Stimulated activated CD4-positive, alpha-beta T cell treated with anti-CD3 and anti-CD28 coated beads, Interleukin-15, amount 100 ng/mL, for 1 hour (primary cell): ENCODE measurements at places on chromosomes 13 and 19.

GRCh38 chr19:30856376-30856775, 484.2 kb downstream of the ZNF536 start:
- DNase-seq: no peak

DNA sequence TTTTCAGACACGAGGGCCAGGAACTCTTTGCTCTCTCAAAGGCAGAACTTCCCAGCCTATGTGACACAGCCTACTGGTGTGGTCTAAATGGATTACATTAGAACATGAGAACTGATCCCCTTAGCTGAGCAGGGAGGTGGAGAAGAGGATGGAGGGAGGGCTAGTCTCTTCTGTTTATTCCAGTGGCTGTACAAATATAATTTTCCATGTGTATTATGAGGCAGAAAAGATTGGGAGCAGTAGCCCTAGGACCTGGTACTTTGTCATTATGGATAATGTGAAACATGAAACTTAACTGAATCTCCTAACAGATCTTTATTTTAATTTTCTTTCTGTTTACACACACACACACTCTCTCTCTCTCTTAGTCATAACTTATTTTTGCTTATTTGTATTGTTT, 82.1 kb downstream of the WDFY2 start:
- no peak for DNase-seq

GRCh38 chr13:75454497-75454896, 27.5 kb downstream of the TBC1D4 start:
- DNase-seq: no peak

DNA sequence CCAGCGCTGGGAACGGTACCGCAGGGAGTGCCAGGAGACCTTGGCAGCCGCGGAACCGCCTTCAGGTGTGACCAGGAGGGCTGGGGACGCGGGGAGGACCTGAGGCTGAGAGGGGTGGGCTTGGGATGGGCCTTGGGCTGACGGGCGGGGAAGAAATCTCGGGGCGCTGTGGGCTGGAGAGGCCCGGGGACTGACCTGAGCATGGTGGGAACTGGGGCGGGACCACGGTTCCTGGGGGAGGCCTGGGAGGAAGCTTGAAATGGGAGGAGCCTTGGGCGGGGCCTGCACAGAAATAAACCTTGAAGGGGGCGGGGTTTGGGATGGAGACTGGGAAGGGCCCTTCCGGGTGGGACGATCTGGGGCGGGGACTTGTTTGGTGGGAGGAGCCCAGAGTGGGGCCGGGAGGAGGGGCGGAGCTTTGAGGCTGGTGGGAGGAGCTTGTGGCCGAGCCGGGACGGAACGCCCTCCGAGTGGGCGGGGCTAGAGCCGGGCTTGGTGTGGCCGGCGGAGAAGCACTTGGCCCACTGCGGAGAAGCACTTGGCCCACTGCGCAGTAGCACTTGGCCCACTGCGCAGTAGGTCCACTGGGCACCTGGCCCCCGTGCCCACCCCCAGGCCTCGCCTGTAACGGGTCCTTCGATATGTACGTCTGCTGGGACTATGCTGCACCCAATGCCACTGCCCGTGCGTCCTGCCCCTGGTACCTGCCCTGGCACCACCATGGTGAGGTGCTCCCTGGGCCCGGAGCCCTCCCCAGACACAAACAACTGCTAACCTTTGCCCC, 2.8 kb downstream of the GIPR start:
- peak; percentile 37 for DNase-seq

GRCh38 chr19:45556835-45557234, 27.8 kb downstream of the OPA3 start:
- DNase-seq: no peak

- DNase-seq: no peak
Measured at GRCh38 chr19:53131727-53132126, 983 bp downstream of the ZNF415 start.

GRCh38 chr13:103130681-103131210, 64.5 kb upstream of the SLC10A2 start:
- no peak for DNase-seq

DNA sequence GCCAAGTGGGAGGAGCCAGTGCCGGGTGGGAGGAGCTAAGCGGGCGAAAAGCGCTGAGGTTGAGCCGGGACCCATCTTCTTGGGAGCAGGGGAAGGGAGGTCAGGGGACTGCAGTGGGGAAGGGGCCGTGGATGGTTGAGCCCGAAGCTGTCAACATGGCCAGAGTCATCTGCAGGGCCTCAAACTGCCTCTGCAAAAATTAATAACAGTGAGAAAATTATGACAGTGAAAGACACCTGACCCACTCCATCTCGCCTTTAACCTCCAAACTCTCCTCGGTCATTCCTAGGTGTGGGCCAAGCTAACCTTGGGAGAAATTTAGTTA, 30.1 kb downstream of the ZNF557 start:
- no peak for DNase-seq

- DNase-seq: no peak
Measured at GRCh38 chr13:67792151-67792676, 562.1 kb upstream of the PCDH9 start.

GRCh38 chr13:63540061-63540460, 2124.4 kb upstream of the PCDH20 start:
- no peak for DNase-seq

GRCh38 chr13:88701551-88701950, 1030.4 kb downstream of the SLITRK5 start:
- DNase-seq: no peak

GRCh38 chr19:956766-957440, 27.2 kb upstream of the WDR18 start:
- DNase-seq: no peak

DNA sequence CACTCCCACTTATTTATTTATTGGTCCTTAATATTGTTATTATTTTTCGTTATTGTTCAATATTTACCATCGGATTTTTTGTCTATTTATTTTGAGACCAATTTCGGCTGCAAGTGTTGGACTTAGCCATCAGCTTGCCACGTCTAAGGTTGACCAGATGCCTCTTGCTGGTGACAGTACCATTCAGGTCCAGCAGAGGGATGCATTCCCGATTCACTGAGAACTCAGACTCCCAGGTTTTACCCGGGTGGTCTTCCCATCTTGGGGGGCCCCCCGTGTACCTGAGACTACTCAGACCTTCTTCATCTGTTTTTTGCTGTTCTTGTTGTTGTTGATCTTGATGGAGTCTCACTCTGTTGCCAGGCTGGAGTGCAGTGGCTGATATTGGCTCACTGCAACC, 1435.2 kb downstream of the UQCRFS1 start:
- DNase-seq: no peak

GRCh38 chr19:948842-949496, 23.1 kb downstream of the ARID3A start:
- DNase-seq: no peak

- DNase-seq: no peak
Measured at GRCh38 chr19:2329501-2329916, 1.0 kb downstream of the SPPL2B start.

DNA sequence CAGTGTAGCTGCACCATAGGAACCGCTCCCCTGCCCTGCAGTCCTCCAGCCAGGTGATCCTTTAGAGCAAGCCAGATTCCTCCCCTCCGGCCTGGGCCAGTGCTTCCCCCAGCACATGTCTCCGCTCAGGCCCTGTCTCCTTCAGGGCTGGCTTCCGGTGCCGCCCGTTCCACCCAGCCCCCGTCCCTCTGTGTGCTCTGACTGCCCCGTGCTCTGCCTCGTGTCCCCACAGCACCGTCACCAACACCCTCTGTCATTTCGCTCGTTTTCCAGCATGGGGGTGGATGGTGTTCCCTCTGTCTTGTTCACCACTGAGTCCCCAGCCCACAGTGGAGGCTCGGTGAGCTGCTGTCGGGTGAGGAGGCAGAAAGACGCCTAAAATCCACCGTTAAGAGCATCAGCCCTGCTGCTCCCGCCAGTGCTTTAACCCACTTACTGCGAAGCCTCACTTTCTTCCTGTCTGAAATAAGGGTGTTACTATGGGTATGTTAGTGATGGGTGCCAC, 54.5 kb downstream of the TSSK6 start:
- peak; percentile 38 for DNase-seq

DNA sequence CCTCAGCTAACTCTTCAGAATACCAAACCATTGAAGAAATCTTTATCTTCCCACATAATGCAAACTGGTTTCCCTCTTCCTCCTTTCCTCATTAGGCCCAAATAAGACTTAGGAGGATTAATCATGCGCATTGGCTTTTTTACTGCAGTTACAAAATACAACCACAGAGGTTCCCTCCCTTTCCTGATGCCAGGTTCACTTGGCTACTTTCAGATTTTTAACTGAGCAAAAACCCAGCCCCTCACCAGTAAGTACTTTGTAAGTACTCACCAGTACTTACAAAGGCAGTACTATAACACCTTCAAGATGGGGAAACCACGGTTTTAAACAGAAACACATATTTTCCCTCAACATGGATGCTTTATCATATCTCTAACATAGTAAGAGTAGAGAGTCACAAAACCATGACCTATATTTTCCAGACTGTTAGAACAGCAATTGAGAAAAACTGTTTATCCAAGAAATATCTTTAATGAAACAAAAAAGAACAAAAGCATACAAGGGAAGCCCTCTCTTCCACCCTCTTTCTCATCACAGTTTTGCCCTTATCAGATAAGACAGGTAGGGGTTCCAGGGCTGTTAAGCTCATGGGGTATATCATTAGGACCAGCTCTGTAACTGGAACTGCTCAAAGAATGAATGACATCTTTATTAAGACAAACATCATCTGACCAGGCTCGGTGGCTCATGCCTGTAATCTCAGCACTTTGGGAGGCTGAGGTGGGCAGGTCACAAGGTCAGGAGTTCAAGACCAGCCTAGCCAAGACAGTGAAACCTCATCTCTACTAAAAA, 12.7 kb downstream of the FOXO1 start:
- DNase-seq: no peak

DNA sequence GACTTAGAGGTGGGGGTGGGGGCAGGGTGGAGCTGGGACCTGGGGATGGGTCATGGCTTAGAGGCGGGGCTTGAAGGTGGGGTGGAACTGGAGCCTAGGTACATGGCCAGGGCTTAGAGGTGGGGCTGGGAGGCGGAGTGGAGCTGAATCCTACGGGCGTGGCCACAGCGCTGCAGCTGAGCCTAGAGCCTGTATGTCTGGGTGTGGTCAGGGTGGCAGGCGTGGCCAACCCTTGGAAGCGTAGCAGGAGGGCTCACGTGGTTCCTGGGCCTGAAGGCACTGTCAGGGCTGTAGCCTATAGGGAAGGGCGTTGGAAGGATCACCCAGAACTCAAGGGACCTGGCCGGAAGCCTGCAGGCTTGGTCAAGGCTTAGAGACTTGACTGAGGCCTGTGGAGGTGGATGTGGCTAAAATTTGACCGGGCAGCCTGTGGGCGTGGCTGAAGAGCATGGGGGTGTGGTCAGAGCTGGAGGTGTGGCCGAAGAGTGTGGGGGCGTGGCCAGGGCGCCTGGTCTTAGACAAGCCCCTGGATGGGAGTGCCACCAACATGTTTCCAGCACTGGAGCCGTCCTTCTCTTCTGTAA, 24.3 kb downstream of the COLGALT1 start:
- DNase-seq: no peak

- no peak for DNase-seq
Measured at GRCh38 chr19:35429698-35430408, 18.2 kb upstream of the FFAR2 start.

DNA sequence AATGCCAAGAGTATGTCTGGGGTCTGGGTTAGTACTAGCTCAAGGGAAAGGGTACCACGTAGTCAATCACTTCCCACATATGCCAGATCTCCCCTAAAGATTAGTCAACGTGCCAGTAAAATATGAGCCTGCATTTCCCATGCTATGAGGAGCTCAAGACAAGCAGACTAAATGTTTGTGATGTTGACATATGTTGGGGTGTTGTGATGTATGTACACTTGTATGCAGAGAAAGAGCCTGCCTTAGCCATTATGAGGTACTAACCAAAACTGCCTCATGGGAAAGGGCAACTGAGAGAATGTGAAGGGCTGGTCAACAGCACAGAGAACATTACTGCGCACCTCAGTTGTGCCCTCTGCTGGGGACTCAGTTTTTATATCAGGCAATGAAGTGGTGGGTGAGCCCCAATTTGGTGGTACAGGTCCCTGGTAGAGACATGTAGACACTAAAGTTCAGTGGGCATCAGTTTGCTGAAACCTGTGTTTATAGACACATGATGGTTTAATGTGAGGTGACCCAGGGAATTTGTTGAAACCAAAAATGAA, 287.0 kb downstream of the DCT start:
- DNase-seq: no peak

GRCh38 chr19:8592231-8593009, 15.2 kb upstream of the MYO1F start:
- DNase-seq: peak; percentile 94

DNA sequence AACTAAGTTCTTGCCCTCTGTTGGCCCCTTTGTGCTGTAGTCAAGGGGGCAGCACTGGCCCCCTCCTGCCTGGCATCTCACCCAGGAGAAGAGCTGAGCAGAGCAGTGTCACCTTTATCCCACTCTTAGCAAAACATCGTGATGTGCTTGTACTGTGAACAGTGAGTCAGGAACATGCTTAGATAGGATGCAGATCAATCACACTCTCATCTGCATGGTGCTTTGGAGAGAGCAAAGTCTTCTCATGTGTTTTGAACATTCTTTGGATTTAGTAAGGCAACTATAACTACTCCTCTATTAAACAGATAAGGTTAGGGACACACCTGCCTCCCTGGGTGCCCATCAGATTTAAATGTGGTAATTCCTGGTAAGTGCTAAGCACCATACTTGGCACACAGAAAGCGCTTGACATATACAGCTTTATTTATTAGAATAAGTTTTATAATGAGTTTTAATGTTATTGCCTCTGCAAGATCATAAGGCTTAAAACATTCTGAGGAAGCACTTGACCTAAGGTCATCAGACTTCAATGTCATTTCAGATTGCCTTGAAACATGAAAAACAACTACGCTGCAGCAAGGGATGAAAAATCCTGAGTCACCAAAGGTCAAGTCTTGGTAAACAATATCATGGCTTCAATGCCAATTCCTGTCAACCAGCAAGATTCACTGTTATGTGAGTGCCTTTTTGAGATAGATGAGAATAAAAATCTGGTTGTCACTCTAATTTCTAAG, 82.4 kb upstream of the IRS2 start:
- DNase-seq: no peak

DNA sequence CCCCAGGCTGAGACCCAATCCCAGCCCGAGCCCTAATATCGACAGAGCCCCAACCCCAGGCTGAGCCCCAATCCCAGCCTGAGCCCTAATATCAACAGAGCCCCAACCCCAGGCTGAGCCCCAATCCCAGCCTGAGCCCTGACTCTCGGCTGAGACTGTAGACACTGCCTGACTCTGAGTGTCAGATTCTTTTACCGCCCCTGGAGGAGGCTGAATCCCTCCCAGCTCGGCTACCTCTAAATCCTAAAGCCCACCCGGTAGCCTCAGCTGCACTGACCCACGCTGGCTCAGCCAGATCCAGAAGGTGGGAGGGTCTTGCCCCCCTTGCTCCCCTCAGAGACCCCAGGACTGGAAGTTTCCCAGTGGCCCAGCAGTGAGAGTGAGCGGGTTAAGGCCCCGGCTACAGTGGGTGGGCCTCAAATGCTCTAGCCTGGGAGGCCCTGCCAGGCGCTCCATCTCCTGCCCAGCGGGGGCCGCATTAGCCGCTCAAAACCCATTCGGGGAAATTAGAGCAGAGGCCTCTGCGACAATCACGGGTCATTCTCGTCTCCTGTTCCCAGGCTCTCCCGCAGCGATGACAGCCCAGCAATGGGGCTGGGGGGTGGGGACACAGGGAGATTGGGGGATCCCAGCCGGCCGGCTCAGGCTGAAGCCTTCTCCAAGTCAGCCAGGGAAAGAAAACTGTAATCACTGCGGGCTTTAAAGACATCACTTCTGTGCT, 43.8 kb downstream of the ZNRF4 start:
- DNase-seq: no peak

GRCh38 chr13:39684531-39685137, 29.2 kb downstream of the COG6 start:
- DNase-seq: no peak

- no peak for DNase-seq
Measured at GRCh38 chr13:28181413-28181812, 43.1 kb downstream of the PAN3 start.
